ENCODE measurements at places on chromosomes 7 and 10.

DNA sequence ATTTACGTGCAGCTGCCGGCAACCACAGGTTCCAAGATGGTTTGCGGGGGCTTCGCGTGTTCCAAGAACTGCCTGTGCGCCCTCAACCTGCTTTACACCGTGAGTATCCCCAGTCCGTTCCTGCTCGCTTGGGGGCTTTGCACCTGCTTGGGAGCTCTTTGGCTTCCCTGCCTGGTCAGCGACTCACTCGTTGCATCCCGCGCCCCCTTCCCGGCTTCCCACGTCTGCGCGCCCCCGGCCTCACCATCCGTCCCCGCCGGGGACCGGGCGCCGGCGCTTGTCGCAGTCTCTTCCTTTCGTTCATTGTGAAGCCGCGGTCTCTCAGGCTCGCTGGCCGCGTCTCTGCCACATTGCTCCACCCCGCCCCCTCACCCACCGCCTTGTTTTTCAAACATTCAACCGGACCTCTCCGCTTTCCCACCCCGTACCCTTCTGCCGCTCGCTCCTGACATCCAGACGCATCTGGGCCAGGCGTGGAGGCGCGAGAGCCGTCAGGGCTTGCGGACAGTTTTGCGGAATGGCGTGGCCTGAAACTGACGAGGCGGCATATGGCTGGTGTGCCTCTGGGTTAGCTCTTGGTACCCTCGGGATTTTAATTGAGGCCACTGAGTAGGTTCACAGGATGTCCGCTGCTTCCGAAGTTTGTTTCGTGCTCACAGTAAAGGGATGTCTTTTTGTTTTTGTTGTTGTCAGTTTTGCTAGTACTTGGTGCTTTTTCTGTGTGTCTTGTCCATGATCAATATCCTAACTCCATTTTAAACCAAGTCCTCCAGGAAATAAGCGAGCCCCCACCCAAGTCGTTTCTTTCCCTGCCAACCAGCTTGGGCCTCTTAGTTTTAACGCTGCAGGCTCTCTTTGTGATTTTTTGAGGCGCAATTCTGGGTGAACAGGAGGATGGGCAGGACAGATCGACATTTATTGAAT, 639 bp downstream of the TSPAN13 start:
- DNase-seq, result no peak

DNA sequence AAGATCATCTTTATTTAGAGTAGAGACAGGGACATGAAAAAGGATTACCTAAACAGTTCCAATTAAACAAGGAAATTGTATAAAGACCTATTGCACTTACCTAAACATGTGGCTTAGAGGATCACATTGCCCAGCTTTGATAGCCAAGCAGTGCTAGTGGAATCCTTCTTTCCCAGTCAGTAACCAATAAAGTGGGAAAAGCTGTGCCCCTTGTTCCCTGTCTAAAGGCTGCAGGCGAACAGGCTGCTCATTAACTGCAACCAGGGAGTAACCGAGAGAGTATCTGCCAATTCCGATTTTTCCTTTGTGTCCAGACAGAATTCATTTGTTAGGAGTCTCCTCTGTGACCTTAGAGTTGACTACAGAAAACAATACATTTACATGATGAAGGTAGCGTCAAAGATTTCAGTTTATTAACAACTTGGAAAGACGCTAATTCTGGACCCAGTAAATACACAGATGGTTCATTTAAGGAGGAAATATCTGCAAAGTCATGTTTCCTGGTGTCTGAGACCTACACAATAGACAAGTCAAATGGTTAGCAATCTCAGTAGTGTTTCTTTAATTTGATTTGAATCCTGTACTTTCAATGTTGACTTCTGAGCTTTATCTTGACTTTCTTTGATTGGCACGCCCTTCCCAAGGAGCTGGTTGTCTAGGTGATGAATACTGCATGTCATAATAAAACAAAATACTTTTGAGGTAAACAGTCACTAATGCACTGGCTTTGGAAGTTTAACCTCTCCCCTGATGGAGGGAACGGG, 57.3 kb upstream of the MET start:
- DNase-seq, result no peak

DNA sequence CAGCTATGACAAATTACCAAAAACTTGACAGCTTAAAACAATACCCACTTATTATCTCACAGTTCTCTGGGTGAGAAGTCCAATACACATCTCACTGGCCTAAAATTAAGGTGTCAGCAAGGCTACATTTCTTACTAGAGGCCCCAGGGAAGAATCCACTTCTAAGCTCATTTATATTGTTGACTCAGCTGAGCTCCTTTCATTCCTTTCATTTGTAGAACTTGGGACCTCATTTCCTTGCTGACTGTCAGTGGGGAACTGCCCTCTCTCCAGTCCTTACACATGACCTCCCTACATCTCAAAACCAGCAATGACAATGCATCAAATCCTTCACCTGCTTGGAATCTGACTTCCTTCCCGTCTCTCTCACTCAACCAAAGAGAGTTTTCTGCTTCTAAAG, 240.3 kb downstream of the IPMK start:
- DNase-seq, result no peak

DNA sequence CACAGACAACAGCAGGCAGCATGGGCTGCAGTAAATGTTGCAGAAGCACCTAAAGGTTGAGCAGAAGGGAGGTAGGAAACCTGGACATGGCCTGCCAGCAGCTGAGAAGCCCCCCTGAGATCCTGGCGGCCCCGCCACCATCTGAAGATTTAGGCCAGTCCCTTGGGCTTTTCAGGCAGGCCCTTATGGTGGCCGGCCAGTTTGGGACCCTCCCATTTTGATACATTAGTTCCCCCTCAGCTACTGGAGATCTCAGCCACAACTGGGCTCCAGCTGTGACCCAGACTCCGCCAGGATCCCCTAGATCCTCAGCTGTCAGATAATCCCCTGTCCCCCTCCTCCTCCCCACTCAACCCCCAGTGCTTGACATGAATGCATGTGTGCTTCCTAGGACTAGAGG, 34.4 kb downstream of the ZNF783 start:
- no peak for DNase-seq

DNA sequence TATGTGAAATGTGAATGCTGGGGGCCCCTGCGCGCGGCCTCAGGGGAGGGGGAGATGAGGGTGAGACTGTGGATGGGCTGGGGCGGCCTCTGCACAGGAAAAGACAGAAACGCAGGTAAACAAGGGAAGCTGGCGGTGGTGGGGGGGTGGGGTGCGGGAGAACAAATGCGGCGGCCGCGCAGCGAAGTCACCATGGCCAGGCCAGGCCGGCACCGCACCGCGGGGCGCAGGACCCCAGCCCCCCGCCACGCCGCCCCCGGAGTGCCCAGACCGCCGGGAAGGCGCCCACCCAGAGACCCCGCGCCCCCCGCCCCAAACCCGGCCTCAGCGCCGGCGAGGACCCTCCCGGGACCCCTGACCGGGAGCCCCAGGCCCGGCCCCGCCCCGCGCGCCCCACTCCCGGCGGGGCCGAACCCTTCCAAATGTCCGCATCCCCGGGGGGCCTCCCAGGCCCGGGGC, 14.5 kb upstream of the DNAAF5 start:
- DNase-seq, result no peak

DNA sequence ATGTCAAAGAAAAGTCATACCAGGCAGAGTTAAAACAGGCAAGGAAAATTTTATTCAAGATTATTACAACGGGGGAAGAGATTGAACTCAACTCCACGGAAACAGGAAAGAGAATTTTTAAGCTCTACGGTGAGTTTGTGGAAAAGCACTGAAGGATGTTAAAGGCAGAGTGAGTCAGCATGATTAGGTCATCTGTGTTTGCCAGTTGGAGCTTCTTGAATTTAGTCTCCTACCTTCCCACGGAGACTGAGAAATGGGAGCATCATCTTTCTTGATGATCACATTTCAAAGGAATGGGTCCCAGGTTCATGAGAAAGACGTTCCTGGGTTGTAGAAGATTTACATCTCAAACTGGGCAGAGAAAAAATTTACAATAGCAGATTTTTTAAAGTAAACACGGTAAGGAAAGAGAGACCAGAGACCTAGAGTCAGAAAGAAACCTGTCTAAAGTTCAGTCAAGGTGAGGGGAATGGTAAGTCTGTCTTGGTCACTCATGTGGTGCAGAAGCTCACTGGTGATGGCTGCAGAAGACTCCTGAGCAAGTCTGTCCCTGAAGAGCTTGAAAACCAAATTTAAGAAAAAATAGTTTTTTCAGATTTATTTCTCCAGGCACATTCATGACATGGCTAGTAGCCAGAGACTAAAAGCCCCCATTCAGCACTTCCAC, 516.9 kb upstream of the LRRN3 start:
- peak; percentile 14 for DNase-seq

- DNase-seq, result no peak
Observed at GRCh38 chr10:127012769-127013152, 107.5 kb downstream of the DOCK1 start.

DNA sequence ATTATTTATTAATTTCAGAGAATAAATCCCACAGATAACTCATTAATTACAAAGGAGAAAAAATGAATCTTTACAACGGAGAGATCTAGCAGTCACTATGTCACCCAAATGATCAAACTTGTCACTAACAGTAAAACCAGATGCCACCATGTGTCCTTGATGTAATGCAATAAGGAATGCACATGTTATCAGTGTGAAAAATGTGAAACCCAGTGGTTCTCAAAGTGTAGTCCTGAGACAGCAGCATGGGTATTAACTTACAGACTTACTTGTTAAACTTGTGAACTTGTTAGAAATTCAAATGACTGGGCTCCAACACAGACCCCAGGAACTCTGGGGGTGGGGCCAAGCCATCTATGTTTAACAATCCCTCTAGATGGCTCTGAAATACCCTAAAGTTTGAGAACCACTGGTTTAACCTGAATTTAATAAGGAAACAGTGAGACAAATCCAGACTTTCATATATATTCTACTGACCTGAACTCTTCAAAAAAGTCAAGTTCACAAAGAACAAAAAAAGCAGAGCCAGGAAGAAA, 77.4 kb downstream of the RNLS start:
- no peak for DNase-seq

- peak; percentile 55 for DNase-seq
Observed at GRCh38 chr7:135716677-135717238, 11.2 kb downstream of the SLC13A4 start.

DNA sequence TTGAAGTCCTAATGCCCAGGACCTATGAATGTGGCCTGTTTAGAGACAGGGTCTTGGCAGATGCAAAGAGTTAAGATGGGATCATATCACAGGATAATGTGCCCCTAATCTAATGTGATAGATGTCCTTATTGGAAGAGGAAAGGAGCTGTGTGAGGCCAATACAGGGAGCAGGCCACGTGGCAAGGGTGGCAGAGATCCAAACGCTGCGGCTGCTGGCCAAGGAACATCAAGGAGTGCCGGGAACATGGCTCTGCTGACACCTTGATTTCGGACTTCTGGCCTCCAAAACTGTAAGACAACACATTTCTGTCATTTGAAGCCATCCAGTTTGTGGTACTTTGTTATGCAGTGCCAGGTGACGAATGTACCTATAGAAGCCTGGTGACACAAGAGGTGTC, 37.7 kb upstream of the EZH2 start:
- no peak for DNase-seq

DNA sequence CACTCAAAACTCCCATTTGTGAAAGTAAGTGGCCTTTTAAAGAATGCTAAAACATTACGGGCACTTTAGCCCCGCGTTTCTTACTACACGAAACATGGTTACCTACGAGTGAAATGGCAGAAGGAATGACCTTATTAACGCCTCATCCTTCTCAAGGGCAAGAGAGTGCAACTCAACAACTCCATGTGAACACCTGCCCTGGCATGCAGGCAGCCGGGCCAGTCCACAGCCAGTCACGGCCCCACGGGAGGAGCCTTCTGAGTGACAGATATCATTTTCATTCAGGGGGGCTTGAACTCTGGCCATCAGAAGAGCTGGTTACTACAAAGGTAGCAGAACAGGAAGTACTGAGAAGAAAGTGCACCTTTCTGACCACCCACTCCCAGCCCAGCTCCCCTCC, 236.1 kb downstream of the PTPRN2 start:
- DNase-seq, result no peak

DNA sequence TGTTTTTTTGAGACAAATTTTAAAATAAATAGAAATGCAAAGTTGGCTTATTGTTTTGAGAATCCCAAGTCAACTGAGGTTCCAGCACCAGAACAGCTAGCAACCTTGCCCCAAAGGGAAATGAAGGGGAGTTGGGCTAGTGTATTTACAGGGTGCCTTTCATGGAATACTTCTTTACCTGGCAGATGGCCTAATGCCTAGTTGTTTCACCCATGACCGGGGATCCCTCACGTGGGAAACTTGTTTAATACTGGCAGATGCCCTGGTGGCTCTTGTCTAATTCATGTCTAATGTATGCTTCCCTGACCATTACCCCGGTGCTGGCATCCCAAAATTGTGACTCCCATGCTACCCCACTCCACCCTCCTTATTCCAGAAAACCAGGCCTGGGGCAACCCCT, 861.1 kb upstream of the ZWINT start:
- DNase-seq, result no peak

GRCh38 chr10:59872892-59873463, 33.4 kb downstream of the CCDC6 start:
- DNase-seq, result peak; percentile 90

DNA sequence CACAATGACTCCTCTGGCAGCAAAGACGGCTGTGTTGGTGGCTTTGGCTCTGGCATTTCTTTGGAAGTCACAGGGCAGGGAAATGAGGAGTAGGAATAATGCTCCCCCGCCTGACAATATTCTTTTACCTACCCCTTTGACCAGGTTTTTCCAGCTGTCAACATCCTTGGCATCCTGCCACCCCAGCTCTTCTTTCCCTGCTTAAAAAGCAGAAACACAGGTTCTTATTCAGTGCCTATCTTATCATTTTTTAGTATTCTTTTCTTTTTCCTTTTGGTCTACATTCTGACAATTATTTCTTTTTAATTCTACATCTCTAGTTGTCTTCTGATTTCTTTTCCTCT, 97.7 kb downstream of the CREB5 start:
- DNase-seq, result no peak

DNA sequence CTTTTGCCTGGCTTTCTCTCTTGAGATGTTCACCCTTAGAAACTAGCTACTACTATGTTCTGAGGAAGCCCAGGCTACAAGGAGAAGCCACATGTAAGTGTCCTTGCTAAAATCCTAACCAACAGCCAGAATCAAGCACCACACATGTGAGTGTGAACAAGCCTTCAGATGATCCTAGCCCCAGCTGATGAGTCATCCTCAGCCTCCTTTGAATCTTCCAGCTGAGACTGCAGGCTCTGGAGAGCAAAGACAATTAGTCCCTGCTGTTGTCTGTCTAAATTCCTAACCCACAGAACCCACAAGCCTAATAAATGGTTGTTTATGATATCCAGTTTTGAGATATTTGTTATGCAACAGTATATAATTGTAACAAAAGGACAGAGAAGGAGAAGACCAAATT, 92.8 kb upstream of the TAC1 start:
- no peak for DNase-seq

DNA sequence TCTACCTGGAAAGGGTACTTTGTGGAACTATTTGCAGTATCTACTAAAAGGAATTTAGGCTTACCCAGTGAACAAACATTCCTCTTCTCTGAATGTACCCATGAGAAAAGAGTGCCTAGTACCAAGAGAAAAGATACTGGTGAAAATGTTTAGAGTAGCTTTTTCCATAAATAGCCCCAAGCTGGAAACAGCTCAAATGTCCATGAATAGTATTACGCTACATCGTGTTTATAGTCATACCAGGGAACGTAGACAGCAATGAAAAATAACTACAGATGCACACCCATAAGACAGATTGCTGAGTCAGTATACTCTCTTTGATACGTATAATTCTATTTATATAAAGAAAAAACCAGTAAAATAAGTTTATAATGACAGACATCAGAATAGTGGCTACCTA, 285.9 kb downstream of the KLF6 start:
- no peak for DNase-seq

All from fibroblast of skin of left quadriceps (primary cell).